ENCODE measurements at places on chromosomes 1 and 21.
A peak's percentile ranks its signal among the peaks of the same experiment; 100 is the strongest.

DNA sequence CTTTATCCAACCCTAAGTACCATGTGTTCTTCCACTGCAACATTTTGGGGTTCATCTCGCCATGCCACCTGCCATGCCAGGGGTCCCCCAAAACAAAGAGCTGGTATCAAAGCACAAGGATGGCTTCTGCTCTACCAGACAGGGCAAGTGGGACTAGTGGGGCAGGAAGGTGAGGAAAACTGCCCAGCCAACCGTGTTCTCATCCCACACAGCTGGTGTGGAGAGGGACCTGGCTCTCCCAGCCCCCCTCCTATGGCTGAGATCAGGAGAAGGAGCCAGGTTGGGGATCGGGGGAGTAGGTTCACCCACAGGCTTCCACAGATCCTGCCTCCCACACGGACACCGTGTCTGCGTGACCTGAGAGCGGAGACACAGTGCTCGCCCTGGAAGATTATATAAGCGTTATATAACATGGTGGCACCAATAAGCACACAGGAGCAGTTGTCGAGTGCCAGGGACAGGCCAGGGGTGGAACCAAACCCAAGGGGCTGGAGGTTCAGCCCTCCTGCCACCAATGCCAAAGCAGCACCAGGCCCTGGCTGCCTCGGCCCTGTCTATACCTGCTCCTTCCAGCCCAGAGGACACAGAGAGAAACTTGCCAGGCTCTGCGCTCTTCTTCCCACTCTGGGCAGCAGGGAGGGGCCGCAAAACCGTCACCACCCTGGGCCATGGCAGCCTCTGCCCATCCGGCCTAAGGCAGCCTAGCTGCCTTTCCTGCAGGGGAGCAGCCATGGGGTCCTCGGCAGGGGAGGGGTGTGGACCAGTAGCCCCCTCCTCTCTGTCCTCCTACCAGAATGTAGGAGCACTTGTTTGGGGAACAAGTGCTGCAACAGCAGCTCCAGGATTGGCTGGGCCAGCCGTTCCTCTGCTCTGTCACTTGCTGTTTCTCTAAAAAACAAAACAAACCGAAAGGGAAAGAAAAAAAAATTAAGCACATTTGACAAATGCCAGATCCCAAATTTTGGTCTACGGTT lies 43.5 kb downstream of the CD34 start:
- no peak for DNase-seq

DNA sequence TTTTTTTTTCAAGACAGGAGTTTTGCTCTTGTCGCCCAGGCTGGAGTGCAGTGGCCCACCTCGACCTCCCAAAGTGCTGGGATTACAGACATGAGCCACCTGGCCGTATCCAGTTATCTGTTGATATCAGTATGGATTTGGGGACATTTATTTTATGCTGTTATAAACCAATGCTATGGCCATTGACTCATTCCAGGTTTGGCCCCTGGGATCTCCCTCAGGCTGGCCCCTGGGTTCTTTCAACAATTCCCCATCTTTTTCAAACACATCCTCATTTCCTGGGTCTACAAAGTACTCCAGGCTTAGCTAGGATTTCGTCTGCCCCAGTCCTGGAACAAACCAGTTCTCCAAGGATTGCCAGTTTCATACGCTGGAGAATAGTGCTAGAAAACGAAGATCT lies 44.1 kb downstream of the WDR4 start:
- DNase-seq = no peak

GRCh38 chr1:174789399-174789798 lies 210.3 kb upstream of the CACYBP start:
- peak; percentile 66 for DNase-seq

DNA sequence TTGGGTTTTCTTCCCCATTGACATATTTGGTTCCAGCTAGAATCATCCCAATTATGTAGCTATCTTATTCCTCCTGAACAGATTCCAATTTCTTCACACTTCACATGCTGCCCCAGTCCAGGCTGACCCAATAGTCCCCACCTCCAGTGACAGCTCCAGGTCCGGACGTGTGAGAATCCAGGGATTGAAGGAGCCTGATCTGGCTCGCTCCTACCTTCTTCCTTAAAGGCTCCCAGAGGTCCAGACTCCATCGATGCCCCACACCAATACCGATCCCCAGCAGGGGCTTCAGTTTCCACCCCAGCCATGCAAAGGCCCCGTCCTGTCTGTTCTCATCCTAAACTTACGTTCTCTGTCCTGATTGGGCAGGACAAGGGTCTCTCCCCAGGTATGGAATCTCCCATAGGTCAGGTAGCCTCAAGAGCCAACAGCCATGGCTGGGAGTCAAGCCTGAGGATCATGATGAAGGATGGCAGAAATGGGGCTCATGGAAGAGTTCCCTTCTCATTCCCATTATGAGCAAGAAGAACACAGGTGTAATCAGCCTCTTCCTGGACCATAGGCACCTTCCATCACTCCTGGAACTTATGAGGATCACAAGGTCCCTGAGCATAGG lies 20.4 kb upstream of the SLAMF9 start:
- no peak for DNase-seq

- DNase-seq = no peak
Observed at GRCh38 chr1:245036102-245036501, 118.7 kb upstream of the KIF26B start.

DNA sequence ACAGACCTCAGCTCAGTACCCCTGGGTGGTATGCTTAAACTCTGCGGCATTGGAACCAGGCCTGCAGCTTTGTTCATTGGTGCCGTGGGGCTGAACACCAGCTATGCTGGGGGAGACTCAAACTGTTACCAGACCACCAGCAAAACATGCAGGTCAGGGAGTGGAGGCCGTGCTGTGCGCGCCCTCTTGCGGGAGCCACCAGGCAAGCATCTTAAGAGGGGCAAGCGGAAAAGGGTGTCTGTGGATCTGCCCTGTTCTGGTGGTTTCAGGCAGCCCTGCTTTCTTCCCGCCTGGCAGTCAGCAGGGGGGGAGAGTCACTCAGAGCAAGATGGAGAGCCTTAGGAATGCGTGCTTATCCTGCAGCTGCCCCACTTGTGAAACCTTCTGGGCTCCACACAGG lies 276.9 kb upstream of the ZRANB2 start:
- DNase-seq = no peak

DNA sequence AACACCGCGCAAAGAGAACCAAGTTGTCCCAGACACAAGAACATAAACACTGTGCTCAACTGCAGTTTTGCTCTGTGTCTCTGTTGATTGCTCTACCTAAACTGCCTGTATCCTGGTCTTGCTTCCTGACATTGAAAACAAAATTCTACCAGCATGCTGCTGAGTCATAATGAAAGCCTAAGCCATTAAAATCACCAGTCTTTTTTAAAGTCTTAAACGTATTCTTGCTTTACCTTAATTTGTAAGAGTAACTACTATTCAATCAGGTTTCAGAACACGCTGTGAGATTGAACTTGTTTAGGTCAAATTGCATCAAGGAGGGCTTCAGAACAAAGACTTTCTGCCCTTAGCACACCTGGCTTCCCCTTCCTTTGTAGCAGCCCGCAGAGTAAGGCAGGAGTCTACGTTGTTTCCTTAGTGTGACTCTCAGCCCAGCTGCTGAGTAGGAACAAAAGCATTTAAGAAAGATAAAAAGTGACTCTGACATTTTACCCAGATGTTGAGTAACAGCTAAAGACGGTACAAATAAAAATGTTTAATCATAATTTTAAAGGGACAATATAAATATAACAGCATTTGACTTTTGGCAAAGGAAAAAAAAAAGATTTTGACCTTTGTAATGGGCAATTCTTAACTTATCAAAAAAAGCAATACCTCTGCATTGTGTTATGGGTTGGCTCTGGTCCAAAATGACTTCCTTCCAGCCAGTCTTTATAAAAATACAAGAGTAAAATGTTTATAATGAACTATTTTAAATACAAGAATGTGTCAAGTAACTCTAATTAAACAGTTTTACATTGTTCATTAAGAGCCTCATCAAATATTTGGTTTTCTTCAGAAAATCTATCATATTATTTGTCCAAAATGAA lies 186.9 kb upstream of the ADGRL4 start:
- DNase-seq = peak; percentile 46

GRCh38 chr1:27992276-27992675 lies 32.5 kb downstream of the XKR8 start:
- no peak for DNase-seq

GRCh38 chr1:167477986-167478385 lies 40.3 kb downstream of the CD247 start:
- no peak for DNase-seq

DNA sequence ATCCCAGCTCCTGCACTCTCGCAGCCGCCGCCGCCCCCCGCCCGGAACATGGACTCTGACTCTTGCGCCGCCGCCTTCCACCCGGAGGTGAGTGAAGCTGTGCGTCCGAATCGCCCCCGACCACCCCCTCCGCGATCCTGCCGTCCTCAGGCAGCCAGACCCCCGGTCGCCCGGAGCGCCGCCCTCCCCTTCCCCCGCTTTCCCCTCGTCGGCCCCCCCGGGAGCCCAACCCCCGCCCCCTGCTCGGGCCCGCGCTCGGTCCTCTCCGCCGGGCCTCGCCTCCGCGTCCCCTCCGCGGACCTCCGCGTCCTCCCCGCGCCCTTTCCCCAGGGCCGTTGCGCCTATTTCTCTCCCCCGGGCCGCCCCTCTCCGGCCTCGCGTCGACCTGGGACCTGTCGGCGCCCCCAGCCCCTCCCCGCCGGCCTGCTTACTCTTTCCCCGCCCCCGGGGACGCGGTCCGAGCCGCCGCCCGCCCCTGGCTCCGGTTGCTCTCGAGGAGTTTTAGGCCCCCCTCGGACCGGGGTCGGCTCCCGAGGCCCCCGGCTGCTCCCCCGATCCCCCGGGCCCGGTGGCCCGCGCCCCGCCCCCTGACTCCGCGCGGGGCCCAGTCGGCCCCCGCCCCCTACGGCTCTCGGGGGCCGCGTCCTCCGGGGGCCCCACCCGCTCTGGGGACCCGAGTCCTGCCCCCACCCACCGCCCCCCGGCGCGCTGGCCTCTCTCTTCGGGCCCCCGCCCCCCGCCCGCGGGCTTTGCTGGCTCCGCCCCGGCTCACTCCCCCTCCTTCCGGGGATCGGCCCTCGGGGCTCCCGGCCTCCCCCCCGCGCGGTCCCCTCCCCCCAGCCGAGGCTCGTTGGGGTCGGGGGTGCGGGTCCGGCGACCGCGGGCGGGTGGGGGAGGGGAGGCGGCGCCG lies 743 bp downstream of the PHF13 start:
- no peak for DNase-seq

DNA sequence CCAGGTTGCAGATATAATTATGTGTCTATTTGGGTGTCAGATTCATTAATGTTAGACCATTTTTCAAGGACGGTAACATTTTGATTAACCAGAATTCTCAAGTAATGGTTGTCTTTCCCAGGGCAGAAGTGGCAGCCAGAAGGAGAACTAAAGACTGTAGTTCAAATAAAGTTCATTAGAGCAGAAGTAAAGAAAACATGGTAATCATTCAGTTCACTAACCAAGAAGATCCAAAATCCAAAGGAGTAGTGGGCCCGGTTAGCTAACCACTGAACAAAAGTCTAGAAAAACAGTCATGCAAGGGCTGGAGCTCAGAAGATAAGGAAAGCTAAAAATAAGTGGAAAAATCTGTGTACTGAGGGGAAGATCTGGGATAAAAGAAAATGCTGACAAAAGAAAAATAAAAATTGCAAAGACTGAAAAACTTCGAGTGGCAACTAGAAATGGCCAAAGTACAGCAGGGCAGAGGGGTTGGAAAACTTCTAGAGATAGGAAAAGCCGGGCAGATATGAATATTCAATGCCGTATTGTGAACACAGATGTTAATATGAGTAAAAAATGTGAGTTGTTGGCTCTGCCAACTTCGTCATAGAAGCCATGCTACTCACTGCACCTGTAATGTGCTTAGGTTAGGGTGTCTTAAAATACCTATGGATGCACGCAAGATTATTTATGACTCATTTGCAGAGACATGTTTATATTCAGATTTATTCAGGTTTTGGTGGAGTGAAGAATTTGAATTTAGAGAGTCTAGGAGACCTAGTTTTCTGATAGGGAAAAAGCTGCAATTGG lies 925.9 kb downstream of the LTN1 start:
- no peak for DNase-seq

GRCh38 chr1:59733443-59734141 lies 81.2 kb upstream of the HOOK1 start:
- no peak for DNase-seq

DNA sequence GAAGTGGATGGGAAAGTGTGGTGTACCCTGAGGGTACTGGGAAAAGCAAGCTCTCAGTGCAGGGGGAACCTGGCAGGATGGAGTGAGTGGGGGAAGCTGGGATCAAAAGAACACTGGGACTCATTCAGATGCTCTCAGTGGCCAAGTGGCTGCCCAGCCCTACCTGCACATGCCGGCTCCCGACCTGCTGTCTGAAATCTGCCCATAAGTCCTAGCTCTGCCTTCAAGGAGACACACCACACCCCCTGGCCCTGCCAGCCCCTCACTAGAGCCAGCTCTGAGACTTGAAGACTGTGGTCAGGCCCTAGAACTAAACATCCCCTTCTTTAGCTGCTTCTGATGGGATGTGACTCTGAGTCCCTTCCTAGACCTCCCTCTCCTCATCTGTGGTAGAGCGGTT lies 2.2 kb downstream of the TMEM54 start:
- no peak for DNase-seq

DNA sequence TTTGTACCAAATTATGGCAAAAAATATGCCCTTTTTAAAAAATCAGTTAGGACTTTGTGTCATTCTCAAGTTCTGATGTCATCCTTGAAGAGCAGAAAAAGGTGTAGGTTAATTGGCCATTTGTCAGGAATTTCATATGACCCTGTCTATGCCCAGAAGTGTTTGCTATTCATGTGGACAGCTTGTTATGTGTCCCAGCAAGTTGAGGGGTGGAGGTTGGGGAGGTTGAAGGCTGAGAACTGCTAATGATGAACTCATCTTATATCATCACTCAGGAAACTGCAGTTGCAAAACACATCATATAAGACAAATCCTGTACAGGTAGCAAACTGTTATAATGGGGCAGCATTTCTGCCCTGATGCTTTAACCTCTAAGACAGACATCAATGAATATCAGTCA lies 106.5 kb downstream of the PHTF1 start:
- DNase-seq = no peak

DNA sequence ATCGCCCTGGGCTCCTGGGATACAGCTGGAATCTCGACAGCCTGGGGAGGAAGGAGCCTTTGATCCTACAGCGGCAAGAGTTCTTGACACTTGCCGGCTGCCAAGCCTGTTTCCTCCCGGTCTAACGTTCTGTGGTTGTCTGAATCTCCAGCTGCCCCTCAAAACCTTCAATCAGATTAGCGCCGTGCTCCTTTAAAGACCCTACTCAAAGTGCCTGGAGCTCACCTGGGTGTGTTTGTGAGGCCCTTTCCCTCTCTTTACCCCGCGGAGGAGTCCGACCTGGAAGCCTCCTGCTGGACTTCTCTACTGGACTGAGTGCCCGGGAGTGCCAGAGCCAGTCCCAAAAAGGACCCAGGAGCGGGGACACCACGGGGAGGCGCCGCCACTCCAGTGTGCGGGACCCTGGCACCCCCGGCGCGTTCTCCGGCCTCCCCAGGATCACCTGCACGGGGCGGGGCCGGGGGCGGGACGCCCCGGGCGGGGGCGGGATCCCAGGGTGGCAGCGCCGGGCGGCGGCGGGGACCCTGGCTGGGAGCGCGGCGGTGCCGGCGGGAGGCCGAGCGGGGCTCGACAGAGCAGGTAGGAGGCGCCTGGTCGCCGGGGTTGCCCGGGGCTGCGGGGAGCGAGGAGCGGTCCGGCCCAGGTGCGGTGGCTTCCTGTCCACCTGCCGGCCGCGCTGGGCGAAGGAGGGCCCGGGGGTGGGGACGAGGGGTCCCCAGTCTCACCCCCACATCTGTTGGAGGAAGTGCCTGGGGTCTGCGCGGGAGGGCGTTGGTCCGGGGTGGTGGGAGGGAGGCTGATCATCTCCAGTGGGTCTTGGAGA lies at the start of gene NCMAP:
NCMAP (plus strand) TSS at position 497 of the 823 bp plus-strand sequence. CDS start 39,344 bp downstream, outside the sequence.
- DNase-seq = no peak

- DNase-seq = no peak
Observed at GRCh38 chr21:33033961-33034413, 8.3 kb downstream of the OLIG2 start.

Measured in AG09309 (cell line).